ENCODE measurements at places on chromosomes 2 and 18. TPM values are rescaled to one million over a fixed set of nuclear protein-coding genes. Genes with fewer than 3 reads are reported as not detected.

- no peak overlapping the region for H3K27ac ChIP-seq
- no peak for DNase-seq
- no peaks in the 10 kb centered on the region for H3K27me3 ChIP-seq
- H3K4me1 ChIP-seq: peaks cover 7% of the 10 kb centered on the region
- H3K36me3 ChIP-seq: peaks cover 10% of the 10 kb centered on the region
These were observed 25.5 kb downstream of the B4GALT6 start for GRCh38 chr18:31658670-31659575.

DNA sequence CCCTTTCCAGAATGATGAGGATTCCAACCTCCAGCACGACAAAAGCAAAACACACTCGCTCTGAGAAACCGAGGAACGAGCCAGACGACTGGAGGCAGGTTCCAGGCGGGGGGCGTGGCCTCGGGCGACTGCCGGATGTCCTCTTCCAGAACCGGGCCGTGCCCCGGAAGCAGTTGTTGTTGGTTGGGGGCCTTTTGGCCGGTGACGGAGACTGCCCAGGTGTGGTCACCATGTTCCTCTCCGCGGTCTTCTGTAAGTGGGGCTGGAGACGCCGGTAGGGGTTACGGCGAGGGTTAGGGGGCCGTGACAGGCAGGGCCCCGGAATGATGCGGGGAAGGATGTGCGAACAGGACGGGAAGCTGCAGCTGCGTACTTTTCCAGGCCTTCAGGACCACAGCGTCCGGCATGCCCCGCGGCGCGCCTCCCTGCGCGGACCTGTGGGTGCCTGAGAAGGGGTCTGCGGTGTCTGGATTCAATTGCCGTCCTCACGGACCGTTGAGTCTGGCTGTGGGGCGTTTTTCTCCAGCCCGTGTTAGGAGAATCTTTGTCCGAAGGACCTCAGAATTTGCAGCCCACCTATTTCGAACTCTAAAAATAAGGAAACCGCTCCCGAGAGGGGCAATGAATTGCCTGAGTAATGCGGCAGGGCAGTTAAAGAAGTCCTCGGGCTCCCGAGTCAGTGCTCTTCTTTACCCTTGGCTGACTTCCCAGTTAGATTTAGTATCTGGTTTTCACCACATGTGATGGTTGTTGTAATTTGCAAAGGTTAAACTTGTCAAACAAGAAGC lies at the start of gene MRPL33:
Gene MRPL33 (plus strand): TSS at position 172 of the 788 bp plus-strand sequence. CDS start 59 bp downstream, at position 231.
- peak within 1 kb of the TSS; percentile 91 for H3K4me3 ChIP-seq
- H3K36me3 ChIP-seq: no peaks in the 10 kb centered on the region
- DNase-seq: peak; percentile 98
- no peaks in the 10 kb centered on the region for H3K27me3 ChIP-seq
- H3K4me1 ChIP-seq: peaks cover 11% of the 10 kb centered on the region

DNA sequence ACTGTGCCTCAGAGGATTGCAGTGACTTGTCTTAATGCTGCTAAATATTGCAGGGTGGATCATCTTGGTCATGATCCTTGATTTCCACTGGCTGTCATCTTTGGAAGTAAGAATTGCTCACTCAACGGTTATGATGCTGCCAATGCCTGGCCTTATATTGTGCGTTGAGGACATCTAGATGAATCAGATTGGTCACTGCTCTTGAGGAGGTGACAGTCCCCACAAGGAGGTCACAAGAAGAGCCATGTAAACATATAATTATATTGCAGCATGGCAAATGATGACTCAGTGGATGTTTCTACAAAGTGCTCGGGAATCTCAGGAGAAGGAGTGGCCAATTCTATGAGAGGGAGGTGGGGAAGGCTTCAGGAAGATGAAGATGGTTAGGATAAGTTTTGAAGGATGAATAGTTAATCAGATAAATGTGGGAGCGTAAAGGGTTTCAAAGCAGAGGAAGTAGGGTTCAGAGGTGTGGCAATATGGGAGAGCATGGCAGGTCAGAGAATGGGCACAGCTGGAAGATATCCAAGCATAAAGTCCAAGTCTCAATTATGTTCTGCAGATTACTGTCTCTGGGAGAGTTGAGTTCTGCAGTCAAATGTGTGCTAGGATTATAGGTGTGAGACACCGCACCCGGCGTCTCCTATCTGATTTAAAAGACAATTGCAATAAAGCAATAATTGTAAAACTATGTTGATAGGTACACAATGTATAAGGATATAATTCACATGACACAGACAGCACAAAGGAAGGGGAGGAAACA lies 21.3 kb upstream of the TMEM131 start:
- no peaks in the 10 kb centered on the region for H3K27me3 ChIP-seq
- H3K27ac ChIP-seq: no peak overlapping the region
- H3K4me1 ChIP-seq: no peaks in the 10 kb centered on the region

The RAPGEF4 gene
- total RNA-seq: 4.7 TPM

DNA sequence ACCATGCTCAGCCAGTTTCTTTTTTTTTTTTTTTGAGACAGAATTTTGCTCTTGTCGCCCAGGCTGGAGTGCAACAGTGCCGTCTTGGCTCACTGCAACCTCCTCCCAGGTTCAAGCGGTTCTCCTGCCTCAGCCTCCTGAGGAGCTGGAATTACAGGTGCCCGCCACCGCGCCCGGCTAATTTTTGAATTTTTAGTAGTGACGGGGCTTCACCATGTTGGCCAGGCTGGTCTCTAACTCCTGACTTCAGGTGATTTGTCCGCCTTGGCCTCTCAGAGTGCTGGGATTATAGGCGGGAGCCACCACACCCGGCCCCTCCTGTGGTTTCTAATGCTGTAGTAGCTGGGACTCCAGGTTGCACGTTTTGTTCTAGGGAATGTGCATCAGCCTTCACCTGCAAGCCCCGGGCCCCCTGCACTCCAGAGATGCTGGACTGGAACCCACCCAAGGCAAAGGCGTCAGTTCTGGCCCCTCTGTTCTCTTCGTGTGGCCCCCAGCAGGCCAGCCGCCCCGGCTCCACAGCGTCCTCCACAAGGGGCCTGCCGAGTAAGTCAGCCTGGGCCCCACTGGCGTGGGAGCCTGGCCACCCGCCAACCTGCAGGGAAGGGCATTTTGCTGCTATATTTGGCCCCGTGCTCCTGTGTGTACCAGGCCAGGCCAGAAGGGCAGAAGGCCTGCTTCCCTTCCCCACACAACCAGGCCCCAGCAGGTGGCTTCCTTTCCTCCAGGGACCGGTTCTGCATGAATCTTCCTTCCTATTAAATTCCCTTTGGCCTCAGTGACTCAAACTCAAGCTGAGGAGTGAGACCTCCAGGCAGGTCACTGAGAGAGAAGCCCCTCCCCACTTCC lies 25.7 kb upstream of the B3GNT7 start:
- DNase-seq: peak; percentile 59
- no peaks in the 10 kb centered on the region for H3K27me3 ChIP-seq
- peak overlapping the region; percentile 43 for H3K4me3 ChIP-seq
- peak overlapping the region; percentile 99 for H3K27ac ChIP-seq
- no peaks in the 10 kb centered on the region for H3K36me3 ChIP-seq
- peaks cover 52% of the 10 kb centered on the region for H3K4me1 ChIP-seq

- no peaks in the 10 kb centered on the region for H3K27me3 ChIP-seq
- DNase-seq: peak; percentile 61
- H3K4me1 ChIP-seq: peaks cover 26% of the 10 kb centered on the region
- H3K36me3 ChIP-seq: no peaks in the 10 kb centered on the region
- H3K27ac ChIP-seq: no peak overlapping the region
- H3K4me3 ChIP-seq: no peak overlapping the region
These were observed 288.4 kb upstream of the TRIB2 start for GRCh38 chr2:12428324-12428723.

DNA sequence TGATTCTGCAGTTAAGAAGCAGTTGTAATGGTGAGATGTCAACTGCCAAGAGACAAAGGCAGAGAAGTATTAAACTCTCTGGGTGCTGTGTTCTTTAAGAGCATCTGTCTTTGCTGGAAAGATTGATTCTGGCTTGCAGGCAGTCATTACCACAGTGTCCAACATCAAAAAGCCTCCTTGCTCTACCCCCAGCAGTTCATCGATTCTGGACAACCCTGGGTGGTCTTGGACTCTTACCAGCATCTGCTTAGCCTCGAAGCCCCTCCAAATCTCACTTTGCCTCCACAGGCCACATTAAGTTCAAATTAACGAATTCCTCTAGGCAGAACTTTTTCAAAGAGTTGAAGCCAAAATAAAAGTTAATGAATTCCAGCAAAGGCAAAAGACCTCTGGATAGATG lies 1061.4 kb downstream of the TSN start:
- no peak for DNase-seq
- H3K4me1 ChIP-seq: no peaks in the 10 kb centered on the region
- H3K36me3 ChIP-seq: no peaks in the 10 kb centered on the region
- H3K27me3 ChIP-seq: no peaks in the 10 kb centered on the region
- H3K27ac ChIP-seq: no peak overlapping the region
- H3K4me3 ChIP-seq: no peak overlapping the region

- H3K4me1 ChIP-seq: peaks cover 3% of the 10 kb centered on the region
- no peak for DNase-seq
- no peaks in the 10 kb centered on the region for H3K36me3 ChIP-seq
These were observed 190.5 kb downstream of the ALPK2 start for GRCh38 chr18:58438161-58438957.

- no peaks in the 10 kb centered on the region for H3K27me3 ChIP-seq
- no peak overlapping the region for H3K27ac ChIP-seq
- no peak for DNase-seq
- no peak overlapping the region for H3K4me3 ChIP-seq
- H3K36me3 ChIP-seq: no peaks in the 10 kb centered on the region
These were observed 21.6 kb downstream of the CUL3 start for GRCh38 chr2:224563537-224563936.

- H3K27me3 ChIP-seq: no peaks in the 10 kb centered on the region
- H3K4me3 ChIP-seq: no peak overlapping the region
- DNase-seq: no peak
These were observed 45.4 kb downstream of the M1AP start for GRCh38 chr2:74602586-74603281.

The MARCO gene
- not detected for total RNA-seq

DNA sequence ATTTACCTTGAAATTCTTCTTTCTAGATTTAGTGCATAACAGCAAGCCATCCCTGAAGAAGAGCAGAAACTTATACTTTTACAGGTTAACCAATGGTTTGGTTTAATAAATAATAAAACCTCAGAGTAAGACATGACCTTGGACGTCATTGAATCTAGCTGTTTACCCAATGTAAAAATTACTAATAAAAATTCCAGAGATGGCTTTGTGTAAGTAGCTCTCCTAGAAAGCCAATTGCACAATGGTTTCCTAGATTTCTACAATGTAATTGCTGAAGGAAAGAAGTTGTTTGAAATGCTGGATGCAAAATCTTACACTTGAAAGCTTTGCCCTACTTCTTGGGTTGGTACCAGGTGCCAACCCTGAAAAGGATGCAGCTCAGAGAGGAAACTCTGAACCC lies 1.5 kb downstream of the XDH start:
- no peaks in the 10 kb centered on the region for H3K4me1 ChIP-seq
- no peak for DNase-seq
- H3K4me3 ChIP-seq: no peak overlapping the region
- no peaks in the 10 kb centered on the region for H3K27me3 ChIP-seq

DNA sequence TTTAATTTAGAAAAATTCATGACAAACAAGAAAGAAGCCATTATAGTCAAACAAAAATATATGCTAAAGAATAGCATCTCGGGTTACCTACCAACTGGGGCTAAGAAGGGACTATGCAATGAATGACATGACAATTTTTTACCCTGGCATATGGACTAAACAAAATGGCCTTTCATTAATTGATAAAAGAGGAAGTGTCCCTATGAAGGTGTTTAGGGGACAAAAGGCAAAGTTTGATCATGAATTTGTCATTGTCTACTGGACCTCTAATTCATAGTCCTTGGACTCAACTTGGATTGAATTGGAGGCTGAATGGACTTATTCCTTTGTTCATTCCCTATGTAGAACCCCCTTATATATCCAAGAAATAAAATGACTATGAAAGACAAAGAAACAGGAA lies 12.7 kb downstream of the MAIP1 start:
- no peaks in the 10 kb centered on the region for H3K4me1 ChIP-seq
- H3K27me3 ChIP-seq: no peaks in the 10 kb centered on the region

The RIT2 gene
- 1.9 TPM for total RNA-seq

DNA sequence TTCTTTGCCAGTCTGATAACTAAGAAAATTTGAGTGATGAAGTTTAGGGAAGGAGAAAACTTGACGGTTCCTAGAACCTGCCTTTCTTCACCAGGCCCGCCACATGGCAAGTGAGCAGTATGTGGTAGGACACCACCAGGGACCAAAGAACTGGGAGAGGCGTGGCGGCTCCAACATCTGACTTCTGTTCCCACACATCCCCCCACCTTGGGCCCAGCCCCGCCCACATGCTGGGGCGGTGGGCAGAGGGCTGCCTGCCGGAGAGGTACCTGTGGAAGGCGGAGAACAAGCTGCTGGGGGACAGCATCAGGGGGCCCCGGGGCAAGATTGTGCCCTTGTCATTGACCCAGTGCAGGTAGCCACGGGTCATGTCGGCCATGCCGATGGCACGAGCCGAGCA lies 75.0 kb downstream of the EMILIN2 start:
- no peak for DNase-seq
- H3K36me3 ChIP-seq: no peaks in the 10 kb centered on the region
- 0 out of 2 replicates have a peak, but pooled peaks cover 7% of the 10 kb centered on the region for H3K4me1 ChIP-seq
- no peak overlapping the region for H3K27ac ChIP-seq
- no peak overlapping the region for H3K4me3 ChIP-seq
